ENCODE measurements at places on chromosomes 3 and 15.

DNA sequence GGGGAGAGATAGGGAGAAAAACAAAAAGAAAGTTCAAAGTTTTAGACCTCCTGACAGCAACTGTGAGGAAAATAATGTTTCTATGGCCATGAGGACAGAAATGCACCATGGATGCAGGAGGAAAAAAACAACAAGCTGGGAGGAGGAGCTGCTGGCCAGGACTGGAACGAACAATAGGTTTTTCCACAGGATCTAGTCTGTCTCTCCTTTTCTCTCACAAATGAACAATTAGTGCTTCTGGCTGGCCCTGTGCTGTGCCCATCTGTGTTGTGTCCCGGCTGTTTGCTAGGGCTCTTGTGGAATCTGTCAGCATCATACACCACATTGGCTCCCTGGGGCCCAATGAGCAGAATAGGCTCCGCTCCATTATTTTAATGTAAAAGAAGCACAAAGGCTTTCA lies 15.2 kb downstream of the GK5 start:
- DNase-seq, result no peak

- no peak for DNase-seq
These were observed 41.0 kb downstream of the ZNF106 start for GRCh38 chr15:42449770-42450424.

- DNase-seq, result no peak
These were observed 29.7 kb upstream of the PDCD6IP start for GRCh38 chr3:33768578-33769330.

GRCh38 chr3:53238886-53239285 lies 16.9 kb downstream of the TKT start:
- DNase-seq, result no peak

DNA sequence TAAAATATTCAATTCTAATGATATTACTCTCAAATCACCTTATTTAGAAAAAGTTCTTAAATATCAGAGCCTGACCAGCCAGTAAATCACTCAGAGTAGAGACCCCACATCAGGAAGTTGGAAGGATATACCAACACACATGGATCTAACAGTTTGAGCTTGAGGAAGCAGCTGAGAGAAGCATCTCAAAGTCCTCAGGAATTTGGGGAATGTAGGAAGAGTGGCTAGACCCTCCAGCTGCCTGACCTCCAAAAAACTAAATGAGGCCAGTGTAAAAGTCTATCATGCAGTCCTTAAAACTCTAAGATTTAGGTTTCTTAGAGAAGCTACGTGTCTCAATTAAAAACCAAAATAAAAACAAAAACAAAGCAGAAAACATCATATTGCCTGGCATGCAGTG lies 55.4 kb downstream of the SETD2 start:
- DNase-seq, result no peak

DNA sequence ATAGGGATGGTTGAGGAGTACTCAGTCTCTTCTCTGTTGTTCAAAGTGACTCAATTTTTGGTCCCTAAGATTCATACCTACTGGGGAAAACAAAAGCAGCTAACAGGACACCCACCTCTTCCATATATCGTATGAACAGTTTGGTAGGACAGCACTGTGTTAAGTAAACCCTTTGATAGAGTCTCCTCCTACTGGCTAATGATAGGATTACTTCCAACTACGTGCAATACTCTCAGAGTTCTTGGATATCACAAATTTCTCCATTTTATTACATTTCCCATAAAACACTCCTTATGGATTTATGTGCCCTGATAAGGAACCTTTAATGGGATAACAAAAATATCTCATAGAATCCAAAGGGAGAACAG lies 200.2 kb upstream of the GOLGA6L4 start:
- peak; percentile 1 for DNase-seq

GRCh38 chr3:99504258-99504657 lies 134.1 kb upstream of the COL8A1 start:
- DNase-seq, result no peak

- no peak for DNase-seq
These were observed 57.3 kb upstream of the DPH6 start for GRCh38 chr15:35603301-35603700.

DNA sequence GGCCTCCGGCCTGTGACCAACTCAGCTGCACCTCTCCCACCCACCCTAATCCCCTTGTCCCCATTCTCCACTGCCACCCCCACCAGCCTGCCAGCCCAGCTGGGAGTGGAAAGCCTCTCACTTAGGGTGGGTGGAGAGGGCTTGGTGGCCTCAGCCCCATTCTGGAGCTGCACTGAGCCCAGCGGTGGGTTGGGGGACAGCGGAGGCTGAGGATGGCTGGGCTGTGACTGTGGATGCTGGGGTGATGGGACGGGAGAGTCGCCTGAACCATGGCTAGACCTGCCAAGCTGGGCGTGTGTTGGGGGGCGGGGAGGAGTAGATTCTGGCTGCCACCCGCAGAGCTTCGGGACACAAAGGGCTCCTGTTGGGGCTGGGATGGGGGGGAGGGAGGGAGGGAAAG lies 1.8 kb downstream of the CLCN2 start:
- no peak for DNase-seq

- no peak for DNase-seq
These were observed 110.9 kb downstream of the SEC22A start for GRCh38 chr3:123312331-123313265.

DNA sequence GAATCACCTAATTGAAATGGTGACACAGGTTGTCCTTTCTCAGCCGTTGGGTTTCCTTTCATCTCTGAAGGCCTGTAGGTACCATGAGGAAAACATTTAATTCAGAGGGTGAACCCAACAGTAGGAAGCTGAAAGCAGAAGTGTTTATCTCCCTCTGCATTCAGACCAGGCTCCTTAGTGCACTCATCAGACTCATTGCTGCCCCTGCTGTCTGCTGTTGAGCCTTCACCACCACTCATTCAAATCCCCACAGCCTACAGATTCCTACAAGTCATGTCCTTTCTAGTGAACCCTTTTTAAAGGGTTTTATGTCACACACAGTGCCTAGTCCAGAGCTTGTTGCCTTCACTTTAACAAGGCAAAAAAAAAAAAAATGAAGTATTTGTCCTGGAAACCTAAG lies 13.4 kb downstream of the WDR48 start:
- no peak for DNase-seq

DNA sequence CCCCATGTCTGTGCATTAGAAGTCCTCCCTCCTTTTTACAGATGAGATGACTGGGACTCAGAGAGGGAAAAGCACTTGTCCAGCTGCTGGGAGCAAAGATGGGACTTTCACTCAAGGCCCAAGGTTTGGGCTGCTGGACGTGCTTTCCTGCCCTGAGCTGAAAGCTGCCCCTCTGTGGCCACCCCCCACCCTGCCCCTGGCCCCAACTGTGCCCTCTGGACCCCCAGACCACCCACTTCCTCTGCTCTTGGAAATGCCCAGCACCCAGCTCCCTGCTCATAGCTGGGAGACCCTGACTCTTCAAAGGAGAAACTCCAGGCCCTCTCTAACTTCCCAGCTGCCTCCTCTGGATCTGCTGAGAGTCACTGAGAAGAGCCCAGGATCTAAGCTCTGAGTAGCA lies 20.7 kb downstream of the GRIP2 start:
- no peak for DNase-seq

DNA sequence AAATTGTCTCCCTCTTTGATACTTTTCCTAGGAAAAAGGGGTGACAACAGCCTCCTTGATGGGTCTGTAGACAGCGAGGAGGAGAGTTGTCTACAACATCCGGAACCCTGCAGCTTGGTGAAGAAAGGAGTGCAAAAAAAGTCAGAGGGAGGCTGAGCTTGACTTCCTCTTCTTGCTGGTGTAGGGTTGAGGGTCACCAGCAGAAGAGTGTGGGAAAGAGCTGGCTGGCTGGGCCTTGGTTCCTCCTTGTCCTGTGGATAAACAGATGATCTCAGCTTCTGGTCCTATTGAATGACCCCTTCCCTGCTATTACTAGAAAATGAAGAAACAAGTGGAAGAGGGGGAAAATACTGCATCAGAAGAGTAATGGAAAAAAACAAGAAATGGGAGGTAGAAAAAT lies 20.4 kb downstream of the SLC7A14 start:
- DNase-seq, result no peak

- no peak for DNase-seq
These were observed 72.3 kb downstream of the XXYLT1 start for GRCh38 chr3:195198426-195199346.

DNA sequence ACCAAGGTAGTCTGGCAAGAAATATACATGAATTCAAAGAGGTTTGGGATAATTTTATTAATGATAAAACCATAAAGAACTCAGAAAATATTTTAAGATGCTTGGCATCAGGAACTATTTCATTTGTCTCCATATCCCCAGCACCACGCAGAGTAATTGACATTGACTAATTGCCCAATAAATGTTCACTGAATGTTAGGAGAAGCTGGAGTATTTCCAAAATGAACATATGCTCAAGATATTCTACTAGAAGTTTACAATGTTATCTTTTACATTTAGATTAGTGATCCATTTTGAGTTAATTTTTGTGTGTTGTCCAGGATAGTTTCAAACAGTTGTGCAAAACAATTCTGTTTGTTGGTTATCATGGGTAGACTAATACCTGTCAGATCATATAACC lies 298.8 kb upstream of the CTDSPL start:
- no peak for DNase-seq

GRCh38 chr15:86036243-86036642 lies 43.4 kb upstream of the AGBL1 start:
- no peak for DNase-seq

DNA sequence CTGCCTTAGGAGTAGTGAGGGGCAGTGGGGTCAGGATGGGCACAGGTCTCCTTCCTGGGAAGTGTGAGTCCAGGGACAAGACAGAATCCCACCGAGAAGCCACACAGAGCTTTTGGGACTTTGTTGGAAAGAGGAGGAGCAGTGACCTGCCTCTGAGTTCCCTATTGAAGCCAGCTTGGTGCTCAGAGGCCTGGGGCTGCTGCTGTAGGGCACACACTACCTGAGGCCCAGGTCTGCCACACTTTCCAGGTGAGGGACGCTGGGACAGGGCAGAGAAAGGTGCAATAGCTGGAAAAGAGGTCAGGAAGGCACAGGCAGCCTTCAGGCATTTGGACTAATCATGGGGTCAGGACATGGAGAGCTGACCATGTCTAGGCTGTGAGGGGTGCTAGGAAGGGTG lies 67.7 kb downstream of the SCN5A start:
- DNase-seq, result no peak

GRCh38 chr3:53030619-53031449 lies 15.0 kb downstream of the SFMBT1 start:
- no peak for DNase-seq

- no peak for DNase-seq
These were observed 788.5 kb downstream of the MCTP2 start for GRCh38 chr15:95019907-95020306.

DNA sequence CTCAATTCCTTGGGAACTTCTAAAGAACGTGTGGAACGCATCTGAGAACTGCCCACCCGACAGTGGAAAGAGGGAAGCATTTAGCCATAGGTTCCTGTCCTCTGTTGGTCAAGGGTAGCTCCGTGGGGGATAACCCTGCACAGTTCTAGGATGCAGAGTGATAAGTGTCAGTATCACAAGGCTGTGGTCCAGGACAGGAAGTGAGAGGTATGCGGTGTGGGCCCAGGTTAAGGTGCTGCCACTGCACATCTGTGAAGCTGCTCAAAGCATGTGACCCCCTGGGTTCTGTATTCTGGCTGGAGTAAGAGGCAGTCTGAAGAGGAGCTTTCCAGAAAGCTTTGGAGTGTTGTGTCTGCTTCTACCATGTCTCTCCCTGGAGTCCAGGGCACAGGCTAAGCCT lies 51.7 kb upstream of the HES1 start:
- no peak for DNase-seq

GRCh38 chr3:183151821-183152351 lies 10.6 kb downstream of the LAMP3 start:
- no peak for DNase-seq

GRCh38 chr15:85154061-85154460 lies 172.4 kb downstream of the PDE8A start:
- DNase-seq, result no peak

DNA sequence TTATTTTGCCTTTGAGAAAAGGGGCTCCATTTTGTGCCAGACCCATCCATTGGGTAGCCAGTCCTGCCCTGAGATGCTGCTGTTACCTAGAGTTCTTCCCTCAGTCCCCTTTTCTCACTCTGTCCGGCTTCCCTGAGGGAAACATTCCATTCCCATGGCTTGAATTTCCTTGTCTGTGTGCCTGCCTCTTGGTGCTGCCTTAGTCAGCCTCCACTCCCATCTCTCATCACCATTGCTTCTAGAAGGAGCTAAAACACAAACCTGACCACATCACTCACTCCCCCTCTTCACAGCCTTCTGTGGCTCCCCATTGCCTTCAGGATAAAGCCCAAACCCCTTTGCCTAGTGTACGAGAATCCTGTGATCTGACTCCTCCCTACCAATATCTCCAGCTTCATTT lies 25.2 kb upstream of the C2CD4B start:
- no peak for DNase-seq

DNA sequence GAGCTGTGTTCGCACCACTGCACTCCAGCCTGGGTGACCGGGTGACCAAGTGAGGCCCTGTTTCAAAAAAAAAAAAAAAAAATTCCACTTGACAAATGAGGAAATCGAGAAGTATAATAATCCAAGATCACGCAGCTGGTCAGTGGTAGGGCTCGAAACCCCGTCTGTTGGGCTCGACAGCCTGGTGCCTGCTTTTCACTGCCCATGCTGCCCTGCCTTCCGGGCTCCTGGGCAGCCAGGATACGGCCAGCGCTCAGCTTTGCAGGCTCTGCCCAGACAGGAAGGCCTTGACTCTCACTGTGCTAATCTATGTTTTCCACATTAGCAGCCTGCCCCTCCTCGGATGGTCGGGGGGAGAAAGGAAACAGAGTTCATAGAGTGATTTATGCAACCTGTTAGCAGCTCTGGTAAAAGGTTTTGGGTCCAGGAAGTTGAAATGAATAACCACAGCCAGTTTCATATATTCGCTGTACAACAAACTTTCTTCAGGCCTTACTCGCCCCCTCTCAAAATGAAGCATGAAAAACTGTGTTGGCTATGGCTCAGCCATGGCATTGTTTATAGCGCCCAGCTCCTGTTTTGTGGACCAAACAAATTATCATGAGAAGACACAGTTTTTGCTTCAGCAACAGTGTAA lies 108.8 kb downstream of the XXYLT1 start:
- no peak for DNase-seq

DNA sequence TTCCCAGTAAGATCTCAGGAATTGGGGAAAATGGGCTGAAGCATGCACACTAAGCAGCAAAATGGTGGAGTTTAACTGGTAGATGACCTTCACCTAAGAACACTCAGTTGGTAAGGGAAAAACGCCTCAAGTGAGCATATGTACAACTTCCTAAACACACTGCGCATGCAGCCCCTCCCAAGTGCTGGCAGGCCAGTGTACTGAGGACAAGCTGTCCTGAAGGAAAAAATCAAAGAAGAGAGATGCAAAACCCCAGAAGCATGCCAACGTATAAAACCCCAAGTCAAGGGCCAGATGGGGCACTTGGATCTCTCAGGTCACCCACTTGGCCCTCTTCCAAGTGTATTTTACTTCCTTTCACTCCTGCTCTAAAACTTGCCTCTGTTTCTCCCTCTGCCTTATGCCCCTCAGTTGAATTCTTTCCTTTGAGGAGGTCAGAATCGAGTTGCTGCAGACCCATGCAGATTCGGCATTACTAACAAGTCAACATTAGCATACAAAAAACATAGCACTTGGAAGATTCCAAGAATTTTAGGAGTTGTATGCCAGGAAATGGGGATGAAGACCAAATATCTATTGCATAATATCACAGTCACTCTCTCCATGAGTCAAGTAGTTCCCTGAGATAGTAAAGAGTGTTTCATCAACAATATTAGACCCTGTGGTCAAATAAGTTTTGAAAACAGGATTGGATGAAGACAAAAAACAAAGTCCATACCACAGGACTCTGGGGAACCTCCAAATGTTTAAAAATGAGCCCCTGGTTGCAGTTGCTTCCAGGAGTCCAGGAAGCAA lies 10.8 kb upstream of the FYCO1 start:
- peak; percentile 61 for DNase-seq

GRCh38 chr3:192481638-192482037 lies 245.7 kb downstream of the FGF12 start:
- no peak for DNase-seq

All from AG04449 (cell line).